ENCODE measurements at places on chromosomes 6 and 20.

GRCh38 chr20:44692932-44693480 lies 22.2 kb upstream of the CCN5 start:
- DNase-seq, result peak; percentile 76

DNA sequence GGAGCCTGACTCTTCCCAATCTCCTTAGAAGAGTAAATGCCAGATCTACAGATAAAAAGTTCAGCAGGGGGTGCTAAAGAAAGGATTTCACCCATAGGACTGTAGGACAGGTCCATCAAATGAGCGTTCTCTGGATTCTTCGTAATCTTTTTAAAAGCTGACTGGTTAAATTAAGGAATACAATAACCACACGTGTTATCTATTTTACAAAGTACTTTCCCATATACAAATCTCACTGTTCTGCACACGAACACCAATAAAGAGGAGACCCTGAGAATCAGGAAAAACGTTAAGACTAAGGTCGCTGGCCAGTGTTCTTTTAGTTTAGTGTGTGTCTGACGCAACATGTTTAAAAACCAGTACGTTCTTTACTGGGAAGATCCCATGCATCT lies 542 bp downstream of the TUBE1 start:
- no peak for DNase-seq

GRCh38 chr6:2749969-2750600 lies 637 bp downstream of the MYLK4 start:
- peak; percentile 71 for DNase-seq

DNA sequence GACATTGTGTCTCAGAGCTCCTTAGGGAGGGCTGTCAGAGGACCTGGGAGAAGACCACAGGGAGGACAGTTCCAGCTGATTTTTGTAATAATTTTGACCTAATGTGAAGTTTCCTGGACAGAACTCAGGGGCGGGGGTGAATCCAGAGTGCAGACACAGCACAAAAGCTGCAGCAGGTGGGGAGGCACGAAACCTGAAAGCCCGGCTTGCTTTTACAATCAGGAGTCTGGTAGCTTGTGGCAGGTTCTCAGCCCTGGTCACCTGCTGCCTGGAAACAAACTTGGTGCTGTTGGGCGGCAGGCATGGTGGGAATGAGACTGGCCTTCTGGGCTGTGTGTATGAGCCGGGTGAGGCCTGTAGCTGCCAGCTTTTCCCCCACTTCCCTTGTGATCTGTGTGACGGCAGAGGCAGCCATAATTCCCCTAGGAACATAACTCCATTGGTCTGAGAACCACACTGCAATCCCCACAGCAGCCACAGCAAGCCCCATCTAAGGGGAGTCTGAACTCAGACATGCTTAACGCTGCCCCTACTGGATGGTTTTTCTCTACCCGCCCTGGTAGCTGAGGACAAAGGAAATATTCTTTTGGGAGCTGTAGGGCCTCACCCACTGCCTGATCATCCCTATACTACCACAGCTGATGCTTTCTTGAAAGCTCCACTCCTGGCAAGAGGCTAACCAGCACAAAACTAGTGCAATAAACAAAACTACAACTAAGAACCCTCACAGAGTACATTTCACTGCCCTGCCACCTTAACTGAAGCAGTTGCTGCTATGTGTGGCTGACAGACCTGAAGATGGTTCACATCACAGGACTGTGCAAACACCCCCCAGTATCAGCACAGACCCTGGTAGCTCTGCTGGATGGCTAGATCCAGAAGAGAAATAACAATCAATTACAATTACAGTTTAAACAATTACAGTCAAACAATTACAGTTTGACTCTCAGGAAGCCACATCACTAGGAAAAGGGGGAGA lies 1055.1 kb upstream of the GJE1 start:
- DNase-seq, result no peak

- no peak for DNase-seq
Observed at GRCh38 chr6:13286181-13286580, 42.2 kb downstream of the TBC1D7 start.

- no peak for DNase-seq
Observed at GRCh38 chr20:49346682-49347081, 68.8 kb upstream of the ZNFX1 start.

- no peak for DNase-seq
Observed at GRCh38 chr6:3835055-3835731, 14.0 kb upstream of the FAM50B start.

GRCh38 chr20:43798291-43799149 lies 71.7 kb upstream of the GTSF1L start:
- no peak for DNase-seq

- no peak for DNase-seq
Observed at GRCh38 chr6:91447081-91447480, 860.2 kb upstream of the MAP3K7 start.

GRCh38 chr6:167475947-167476346 lies 151.1 kb downstream of the TTLL2 start:
- no peak for DNase-seq

DNA sequence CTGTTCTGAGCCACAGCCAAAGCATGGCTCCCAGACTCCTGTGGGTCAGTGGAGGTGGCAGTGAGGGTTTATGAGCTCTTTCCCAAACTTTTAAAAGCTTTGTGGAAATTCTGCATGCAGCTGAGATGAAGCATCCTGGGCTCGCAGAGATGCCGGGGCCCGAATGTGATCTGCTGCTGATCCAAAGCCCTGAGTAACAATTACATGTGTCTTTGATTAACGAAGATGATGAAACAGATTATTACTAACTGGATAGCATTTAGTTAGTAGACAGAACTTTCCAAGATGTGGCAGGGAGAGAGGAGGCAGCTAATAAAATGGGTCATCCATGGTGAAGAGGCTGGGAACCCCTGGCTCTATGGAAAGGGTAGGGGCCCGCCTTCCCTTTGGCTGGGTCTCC lies 43.9 kb upstream of the MDFI start:
- no peak for DNase-seq

GRCh38 chr20:22758815-22759214 lies 174.4 kb upstream of the FOXA2 start:
- DNase-seq, result no peak

DNA sequence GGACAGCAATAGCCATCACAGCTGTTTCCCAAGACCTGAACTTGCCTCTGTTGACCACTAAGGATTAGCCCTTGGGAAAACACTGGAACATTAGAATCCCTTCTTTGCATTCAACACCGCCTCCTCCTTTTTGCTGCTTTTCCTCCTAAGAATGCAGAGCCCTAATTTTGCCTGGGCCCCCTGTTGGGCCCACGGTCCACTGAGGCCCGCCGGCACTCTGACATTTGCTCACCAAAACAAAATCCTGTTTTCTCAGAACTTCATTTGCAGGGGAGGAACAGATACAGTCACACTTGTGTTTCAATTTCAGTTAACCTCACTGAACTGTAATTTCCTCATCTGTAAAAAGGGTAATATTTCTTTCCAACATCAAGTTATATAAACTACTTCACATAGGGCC lies 116.0 kb upstream of the JARID2 start:
- DNase-seq, result no peak

DNA sequence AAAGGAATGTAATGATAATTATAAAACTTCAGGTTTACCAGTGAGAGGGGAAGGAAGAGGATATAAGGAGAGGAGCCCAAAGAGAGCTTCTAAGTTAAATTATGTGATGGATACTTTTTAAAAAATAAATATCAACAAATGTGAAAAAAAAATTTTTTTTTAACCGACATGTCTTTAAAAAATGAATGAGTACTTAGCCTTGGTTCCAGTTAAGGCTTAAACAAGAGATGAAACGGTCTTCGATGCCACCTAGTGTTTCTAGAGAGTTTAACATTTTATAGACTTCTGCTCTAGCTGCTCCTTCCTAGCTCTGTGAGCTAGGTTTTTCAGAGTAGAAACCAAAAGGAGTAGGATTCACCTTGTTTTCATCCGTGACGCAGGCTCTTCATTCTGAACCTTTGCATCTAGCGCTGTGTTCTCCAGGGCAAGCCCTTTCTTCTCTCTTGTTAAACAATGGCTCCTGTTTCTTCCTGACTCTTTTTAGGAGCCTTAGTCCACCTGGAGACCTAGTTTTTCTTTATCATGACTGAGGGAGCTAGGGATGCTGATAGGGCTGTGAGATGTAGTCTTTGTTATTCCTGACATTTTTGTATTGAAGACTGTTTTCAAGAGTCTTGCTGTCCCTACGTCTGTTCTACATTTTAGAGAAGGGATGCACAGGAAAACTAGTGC lies 42.4 kb upstream of the GNRH2 start:
- no peak for DNase-seq

- DNase-seq, result no peak
Observed at GRCh38 chr6:33297956-33298772, 578 bp downstream of the RGL2 start.

DNA sequence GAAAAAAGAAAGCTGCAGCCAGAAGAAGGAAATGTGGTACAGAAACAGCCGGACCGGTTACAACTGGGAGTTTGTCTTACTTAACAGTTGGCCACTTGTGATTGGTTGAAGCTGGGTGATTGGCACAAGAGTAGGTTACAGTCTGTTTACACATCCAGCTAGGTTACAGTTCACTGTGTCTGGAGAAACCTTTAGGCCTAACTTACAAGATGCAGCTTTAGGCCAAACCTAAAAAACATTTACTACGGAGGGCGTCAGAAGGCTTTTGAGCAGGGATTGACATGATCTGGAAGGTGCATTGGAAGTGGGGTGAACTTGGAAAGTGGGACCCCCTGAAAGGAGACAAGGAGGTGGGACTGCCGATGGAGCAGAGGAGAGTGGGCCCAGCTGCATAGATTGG lies 122.3 kb downstream of the BANF2 start:
- no peak for DNase-seq

DNA sequence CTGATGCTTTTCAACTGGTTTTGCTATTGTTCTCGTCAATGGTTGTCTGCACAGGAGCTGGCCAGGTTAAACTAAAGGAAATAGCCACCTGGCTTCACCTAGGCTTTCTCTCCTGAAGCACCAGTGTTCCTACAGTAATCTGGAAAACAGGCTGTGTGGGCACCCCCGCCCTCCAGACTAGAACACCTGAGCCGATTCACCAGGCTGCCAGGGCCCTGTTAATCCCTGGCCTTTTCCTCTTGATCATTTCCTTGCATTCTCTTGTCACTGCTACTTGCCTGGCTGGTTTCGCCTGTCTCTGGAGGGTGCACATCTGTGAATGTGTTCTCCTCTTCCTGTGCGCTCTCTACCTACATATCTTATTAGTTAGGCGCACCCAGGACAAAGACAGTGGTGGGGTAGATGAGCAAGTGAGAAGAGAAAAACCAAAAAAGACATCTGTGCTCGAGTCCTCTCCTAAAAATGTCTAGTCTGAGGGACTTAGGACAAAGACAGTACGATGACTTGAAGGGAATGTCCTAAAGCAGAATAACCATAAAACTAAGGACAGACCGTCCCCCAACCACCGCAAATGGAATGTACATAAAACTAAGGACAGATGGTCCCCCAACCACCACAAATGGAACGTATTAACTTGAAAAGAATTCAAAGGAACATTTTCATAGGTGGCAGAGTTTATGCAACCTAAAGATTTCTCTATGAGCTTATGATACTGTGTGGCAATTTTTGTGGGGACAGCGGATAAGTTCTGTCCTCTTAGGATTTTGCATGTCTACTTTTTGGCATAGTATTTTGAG lies 45.9 kb upstream of the EMILIN3 start:
- no peak for DNase-seq

DNA sequence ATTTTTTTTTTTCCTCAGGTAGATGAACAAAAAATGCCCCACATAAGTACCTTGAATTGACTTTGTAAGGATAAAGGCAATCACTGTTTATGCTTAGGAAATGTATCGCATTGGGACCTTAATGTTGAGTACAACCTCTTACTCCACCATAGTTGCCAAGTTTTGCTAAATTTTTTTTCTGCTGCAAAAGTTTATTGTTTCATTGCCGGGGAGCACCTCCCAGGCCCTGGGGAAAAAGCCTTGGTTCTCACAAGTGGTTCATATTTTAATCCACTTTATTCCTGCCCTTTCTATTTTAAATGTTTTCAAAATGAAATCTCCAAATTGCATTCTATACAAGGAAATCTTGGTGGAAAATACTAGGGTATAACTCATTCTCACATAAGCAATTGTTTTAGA lies 52.3 kb upstream of the UTRN start:
- no peak for DNase-seq

GRCh38 chr20:35387334-35387733 lies 24.4 kb downstream of the UQCC1 start:
- DNase-seq, result no peak

GRCh38 chr6:20137240-20137639 lies 75.0 kb downstream of the MBOAT1 start:
- no peak for DNase-seq

GRCh38 chr20:46983466-46983865 lies 88.8 kb downstream of the EYA2 start:
- DNase-seq, result no peak

DNA sequence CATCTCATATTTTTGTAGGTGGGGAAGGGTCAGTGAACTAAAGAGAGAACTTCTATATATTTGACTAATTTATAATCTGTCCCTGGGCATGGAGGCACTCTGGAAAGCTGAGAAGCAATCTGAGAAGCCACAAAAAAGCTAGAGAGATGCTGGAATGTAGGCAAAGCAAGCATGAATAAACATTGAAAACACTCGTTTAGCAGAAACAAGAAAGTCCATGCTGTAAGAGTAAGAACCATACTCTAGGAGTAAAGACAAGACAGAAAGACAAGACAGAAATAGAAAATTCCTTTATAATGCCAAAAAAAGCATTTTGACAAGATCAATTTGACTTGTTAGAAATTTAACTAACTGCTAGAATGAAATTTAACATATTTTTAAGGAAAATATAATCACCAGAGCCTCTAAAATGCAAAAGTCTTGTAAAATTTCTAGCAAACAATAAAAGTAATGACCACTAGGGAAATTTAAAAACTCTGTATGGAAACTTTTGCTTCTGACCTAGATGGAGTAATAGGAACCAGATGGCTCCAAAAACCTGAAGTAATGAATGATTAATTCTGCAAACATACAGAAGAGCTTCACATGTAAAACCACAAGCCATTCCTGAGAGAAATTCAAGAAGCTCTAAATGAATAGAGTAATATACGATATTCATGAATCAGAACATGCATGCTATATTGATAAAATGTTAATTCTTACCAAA lies 625.7 kb upstream of the PTCHD4 start:
- no peak for DNase-seq

DNA sequence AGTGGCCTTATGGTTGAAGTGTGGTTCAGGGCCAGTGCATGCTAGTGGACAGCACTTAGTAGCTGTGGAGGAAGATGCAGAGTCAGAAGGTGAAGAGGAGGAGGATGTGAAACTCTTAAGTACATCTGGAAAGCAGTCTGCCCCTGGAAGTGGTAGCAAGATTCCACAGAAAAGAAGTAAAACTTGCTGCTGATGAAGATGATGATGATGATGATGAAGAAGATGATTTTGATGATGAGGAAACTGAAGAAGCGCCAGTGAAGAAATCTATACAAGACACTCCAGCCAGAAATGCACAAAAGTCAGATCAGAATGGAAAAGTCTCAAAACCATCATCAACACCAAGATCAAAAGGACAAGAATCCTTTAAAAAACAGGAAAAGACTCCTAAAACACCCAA lies 28.9 kb downstream of the MDFI start:
- DNase-seq, result no peak

GRCh38 chr6:44002593-44003344 lies 124.5 kb downstream of the MRPL14 start:
- peak; percentile 77 for DNase-seq

GRCh38 chr20:57259121-57259937 lies 7.1 kb downstream of the BMP7 start:
- DNase-seq, result no peak

- peak; percentile 73 for DNase-seq
Observed at GRCh38 chr6:16964553-16965499, 137.0 kb upstream of the STMND1 start.

All from Right ventricle myocardium inferior (tissue), 1 donor.